CD4-positive, CD25-positive, alpha-beta regulatory T cell (primary cell): ENCODE measurements at places on chromosomes 11 and 22. TPM values are rescaled to one million over a fixed set of nuclear protein-coding genes. Genes with fewer than 3 reads are reported as not detected.

DNA sequence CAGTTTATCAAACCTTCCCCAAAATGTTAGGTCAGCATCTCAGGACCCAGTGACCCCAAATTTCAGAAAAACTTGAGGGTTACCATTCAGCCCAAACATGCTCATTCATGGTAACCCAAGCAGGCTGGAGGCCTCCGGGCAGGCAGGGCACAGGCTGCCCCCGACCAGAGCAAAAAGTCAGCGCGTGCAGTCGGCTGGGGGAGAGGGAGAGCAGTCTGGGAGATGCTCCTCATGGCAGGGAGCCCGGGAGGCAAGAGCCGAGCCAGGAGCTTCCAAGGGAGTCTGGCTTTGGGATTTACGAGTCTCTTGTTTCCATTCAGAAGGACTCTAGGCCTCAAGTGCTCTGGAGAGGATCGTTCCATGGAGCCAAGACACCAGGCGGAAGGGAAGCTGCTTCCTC is 45.7 kb downstream of the RPUSD4 start:
- DNase-seq, result no peak

DNA sequence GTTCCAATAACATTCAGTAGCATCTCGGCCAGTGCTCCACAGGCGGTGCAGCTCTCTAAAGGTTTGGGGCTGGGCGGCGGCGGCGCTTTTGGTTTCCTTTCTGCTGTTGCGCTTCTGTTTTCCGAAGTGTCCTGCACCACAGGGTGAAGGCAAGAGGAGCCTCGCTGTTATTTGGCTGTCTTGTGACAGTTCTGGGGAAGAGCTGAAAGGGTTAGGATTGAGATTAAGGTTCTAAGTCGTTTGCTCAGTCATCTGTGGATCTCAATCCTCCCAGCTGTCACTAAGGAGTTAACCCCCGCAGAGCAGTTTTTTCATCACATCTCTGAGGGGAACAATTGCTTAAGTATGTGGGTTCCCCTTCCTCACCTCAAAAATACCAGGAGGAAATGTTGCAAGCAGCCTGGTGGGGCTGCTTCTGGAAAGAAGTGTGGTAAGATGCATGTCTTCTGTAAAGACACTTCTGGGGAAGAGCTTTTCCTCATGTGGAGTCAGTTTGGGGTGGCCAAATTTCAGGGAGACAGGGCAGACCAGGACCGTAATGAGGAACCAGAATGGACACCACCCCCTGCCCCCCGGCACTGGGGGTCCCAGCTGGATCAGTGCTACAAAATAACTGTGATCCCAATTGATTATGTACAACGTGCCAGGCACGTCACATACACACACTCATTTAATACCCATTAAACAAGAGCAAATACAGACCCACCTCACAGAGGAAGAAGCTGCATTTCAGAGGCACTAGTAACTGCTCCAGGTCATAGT is 14.2 kb downstream of the TMEM121B start:
- DNase-seq, result no peak

DNA sequence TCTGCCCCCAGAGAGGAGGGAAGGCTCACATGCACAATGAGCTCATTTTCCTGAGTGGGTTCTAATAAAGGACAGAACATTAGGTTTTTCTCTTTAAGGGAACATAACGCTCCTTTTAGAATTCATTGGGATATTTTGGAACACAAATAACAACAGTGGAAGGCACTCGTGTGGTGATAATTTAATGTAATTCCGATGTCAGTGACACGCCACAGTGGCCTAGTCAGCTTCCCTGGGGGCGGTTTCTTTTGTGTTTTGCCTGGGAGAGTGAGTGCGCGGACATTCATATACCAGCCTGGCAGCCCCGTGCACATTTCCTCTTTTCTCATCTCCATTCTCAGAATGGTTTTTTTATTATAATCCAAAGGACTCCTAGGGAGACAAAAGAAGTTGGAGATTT is 41.1 kb downstream of the SEZ6L start:
- DNase-seq, result no peak

- no peak for DNase-seq
Measured at GRCh38 chr11:61157743-61158142, 3.5 kb downstream of the VPS37C start.

- DNase-seq, result no peak
Measured at GRCh38 chr22:26481694-26482093, 1.9 kb downstream of the HPS4 start.

DNA sequence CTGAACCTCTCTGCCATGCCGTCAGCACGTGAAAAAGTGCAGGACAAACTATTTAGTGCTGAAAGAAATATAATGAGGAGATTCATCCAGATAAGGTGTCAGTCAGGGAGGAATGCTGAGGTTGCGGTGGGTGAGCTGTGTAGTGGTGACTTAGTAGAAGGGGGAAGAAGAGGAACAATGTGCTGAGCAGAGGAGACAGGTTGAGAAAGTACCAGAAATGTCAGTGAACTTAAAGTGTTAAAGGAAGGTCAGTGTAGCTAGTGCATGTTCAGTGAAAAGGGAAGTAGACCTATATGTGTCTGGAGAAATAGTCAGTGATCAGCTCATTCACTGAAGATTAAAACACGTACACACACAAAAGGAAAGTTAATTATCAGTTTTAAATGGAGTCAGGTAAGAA is 237.6 kb upstream of the CCDC179 start:
- DNase-seq, result no peak

DNA sequence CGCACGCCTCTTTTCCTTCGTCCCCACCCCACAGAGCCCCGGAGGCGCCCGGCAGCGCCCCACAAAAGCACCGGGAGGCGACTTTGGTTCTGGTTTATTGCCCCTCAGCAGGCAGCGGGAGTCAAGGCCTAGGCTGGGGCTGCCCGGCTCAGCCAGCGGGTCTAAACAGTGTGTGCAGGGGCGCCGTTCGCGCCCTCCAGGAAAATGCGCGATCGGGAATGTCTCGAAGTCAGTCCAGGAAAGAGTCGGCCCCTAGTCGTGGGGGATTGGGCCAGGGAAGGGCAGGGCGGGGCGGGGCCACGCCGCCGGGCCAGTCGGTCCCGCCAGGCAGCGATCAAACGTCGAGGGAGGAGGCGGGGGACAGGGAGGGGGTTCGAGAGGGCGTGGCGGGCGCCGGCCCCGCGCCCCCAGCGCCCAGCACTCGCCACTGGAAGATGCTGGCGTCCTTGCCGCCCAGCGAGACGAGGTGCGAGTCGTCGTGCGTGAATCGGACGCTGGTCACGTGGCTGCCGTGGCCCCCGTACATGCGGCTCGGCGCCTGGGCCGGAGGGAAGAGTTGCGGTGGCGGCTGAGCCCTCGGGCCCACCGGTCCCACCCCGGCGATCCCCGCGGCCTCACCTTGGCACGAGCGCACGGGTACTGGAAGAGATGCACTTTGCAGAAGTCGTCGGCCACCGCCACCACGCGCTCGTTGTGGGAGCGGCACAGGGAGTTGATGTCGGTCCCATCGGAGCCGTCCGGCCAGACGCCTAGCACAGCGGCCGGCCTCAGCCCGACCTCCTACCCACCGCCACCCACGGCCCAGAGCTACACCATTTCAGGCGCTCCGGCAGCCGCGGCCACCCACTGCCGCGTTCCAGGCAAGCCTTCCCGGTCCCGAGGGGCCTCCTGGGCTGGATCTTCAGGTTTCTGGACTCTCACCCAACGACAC is 741 bp upstream of the MTA2 start:
- no peak for DNase-seq

- DNase-seq, result no peak
Measured at GRCh38 chr11:1631066-1631568, 1.5 kb downstream of the KRTAP5-5 start.

DNA sequence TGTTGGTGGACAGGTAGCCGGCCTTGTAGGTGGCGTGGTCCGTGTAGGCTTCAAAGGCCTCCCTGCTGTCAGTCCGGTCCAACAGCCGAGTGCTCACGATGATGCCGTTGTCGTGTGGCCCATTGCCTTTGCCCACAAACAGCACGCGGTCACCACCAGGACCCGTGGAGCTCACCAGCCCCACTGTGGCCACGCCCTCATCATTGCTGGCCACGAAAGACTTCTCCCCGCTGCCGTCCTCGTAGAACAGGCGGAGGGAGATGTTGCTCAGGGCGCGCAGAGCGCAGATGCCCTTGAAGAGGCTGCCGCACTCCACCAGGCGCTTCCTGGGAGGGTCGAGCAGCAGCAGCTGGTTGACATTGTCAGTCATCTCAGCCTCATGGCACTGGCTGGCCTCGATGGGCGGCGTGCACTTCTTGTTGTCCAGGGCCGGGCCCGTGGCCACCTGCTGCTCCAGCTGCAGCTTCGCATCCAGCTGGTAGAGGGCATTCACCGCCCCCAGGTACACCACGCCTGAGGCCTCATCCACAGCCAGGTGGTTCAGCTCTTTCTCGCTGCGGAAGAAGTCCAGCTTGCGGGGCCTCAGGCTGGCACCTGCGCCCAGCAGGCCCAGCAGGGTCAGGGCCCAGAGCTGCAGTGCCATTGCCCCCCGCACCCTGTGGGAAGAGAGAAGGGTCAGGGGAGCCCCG is 17.4 kb downstream of the PLXNB2 start:
- no peak for DNase-seq

DNA sequence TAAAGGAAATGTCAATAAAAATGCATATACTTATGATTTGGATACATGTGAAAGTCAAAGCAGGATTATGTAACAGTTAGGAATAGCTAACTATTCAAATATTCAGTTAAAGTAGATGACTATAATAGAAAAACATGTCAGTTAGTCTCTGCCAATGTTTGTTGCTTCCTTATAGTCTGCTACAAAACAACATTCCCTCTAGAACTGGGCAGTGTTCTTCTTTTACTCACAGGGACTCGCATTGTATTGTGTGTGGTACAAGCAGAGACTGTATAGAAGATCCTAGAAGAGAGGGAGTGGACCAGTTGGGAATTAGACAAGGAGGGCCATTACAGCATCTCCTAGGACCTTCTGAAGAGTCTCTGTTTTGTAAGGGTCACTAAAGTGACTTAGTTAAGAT is 10.6 kb downstream of the ACAT1 start:
- no peak for DNase-seq

DNA sequence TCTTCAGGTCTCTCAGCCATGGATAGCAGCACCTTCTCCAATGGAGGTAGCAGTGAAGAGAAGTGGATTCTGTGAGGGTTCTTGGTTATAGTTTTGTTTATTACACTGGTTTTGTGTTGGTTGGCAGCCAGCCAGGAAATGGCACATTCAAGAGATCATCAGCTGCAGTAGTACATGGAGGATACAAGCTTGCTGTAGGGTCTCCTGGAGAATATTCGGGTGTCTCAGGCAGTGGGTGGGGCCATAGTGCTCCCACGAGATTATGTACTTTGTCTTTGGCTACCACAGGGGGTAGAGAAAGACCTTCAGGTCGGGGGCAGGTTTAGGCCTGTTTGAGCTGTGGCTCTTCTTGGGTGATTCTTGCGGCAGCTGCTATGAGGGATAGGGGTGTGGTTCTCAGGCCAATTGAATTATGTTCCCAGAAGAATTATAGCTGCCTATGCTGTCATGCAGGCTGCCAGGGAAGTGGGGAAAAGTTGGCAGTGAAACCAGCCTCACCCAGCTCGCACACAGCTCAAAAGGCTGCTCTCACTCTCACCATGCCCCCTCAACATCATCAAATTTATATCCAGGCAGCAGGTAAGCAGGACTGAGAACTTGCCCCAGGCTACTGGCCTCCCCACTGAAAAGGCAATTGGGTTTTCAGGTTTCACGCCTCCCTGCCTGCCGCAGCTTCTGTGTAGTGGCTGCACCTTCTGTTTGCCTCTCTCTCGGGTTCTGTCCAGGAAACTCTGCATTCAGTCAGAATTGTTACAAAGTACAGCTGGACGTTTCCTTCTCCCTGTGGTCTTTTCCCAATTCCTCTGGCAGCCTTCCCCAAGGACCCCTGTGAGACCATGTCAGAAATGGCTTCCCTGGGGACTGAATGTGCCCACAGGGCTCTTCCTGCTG is 435.5 kb downstream of the LUZP2 start:
- DNase-seq, result no peak

DNA sequence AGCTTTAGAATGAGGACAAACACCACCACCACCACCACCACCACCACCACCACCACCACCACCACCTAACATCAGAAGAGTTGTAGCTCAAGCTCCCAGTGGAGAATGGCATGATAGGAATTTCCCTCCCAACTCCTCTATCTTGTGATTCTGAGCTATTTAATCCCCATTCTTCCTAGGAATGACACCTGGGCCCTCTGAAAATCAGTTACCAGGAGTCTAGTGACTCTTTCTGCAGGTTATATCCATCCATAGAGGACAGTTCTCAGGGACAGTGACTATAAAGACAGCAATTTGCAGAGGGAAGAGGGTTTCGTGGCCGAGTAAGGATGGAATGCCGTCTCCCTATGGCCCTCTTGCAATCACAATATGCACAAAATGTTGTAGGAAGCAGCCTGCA is 27.8 kb downstream of the MYH9 start:
- DNase-seq, result no peak

- DNase-seq, result no peak
Measured at GRCh38 chr11:105092256-105093239, 47.0 kb downstream of the CARD18 start.

DNA sequence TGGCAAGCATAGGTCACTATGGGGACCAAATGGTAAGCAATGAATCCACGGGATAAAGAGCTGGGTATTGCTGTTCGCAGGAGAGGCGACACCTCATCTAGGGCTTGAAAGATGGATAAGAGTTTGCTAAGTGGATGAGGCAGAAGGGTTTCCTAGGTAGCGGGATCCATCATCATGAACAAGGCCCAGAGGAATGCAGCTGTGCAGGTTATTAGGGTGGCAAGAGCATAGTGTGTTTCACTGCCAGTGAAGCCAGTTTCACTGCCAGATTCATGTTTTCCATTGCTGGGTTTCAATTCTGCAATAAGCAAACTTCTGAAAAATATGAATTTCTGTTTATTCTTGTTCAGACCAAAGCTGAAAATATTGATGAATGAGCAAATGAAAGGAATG is 27.2 kb downstream of the WEE1 start:
- no peak for DNase-seq

- DNase-seq, result no peak
Measured at GRCh38 chr11:11306855-11307254, 46.2 kb downstream of the CSNK2A3 start.

DNA sequence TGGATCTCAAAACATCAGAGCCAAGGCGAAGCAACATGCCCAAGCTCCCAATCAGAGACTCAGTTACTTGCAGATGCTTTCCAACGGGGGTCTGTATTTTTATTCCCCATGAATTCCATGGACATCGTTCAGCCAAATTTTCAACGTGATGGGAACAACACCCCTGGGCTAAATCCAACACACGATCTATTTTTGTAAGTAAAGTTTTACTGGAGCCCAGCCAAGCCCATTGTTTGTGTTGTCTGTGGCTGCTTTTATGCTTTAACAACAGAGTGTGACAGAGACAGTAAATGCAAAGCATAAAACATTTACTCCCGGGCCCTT is 33.7 kb downstream of the SLC5A1 start:
- no peak for DNase-seq

- DNase-seq, result peak; percentile 39
Measured at GRCh38 chr11:60978546-60979380, 7.3 kb downstream of the CD6 start.

DNA sequence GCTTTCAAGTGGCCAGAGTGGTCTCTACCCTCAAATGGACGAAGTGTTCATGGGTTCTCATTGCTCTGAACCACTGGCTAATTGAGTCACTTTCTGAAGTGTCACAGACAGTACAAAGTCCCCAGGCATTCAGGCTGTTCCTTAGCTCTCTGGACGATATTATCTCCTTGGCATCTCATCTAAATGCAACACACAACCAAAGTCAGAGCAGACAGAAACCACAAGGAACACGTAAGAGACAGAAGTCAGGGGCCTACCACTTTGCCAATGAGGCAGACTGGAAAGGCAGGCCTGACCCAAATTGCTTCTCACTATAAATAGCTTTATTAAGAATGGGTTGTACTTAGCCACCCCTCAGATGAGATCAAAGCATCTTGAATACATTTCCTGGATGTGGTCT is 29.0 kb upstream of the LDLRAD3 start:
- no peak for DNase-seq

The CASTOR1 gene
- 12.1 TPM for polyA plus RNA-seq

The MAJIN gene
- 0.51 TPM for polyA plus RNA-seq

The GAS2L1 gene
- polyA plus RNA-seq, result not detected

The HPS5 gene
- 18.6 TPM for polyA plus RNA-seq
